ENCODE measurements at places on chromosomes 6 and 20. TPM values are rescaled to one million over a fixed set of nuclear protein-coding genes. Genes with fewer than 3 reads are reported as not detected.
A peak's percentile ranks its signal among the peaks of the same experiment; 100 is the strongest.

PTK6 gene
- 0.16 TPM for total RNA-seq

HCRTR2 gene
- 14.3 TPM for total RNA-seq

DEFB132 gene
- not detected for total RNA-seq

MOG gene
- total RNA-seq, result not detected

RBL1 gene
- 28.5 TPM for total RNA-seq

ZSCAN23 gene
- 16.2 TPM for total RNA-seq

DUSP15 gene
- 3.0 TPM for total RNA-seq

C6orf52 gene
- total RNA-seq, result 1.7 TPM

HDGFL1 gene
- total RNA-seq, result not detected

GRCh38 chr20:43961116-43961515, 46.5 kb downstream of the TOX2 start:
- no peak for DNase-seq

GRCh38 chr6:16238963-16239797, 793 bp downstream of the GMPR start:
- DNase-seq, result peak; percentile 43

GRCh38 chr6:169185011-169185521, 68.6 kb downstream of the THBS2 start:
- no peak for DNase-seq

DNA sequence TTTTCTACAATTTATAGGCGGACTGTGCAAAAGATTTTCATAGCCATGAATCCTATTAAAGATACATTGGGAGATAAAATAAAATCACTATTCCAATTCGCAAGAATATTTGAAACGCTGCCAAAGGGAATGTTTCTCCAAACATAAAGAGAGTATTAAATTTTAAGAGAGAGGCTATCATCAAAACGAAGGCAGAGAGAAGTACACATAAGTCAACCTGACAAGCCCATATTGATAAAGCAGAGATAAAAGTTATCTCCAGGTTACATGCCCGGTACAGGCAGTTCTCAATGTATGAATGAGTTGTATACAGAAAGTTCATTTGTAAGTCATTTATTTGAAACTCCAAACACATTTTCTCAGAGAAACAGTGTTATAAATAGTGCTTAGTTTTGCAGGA, 193.1 kb downstream of the ATXN1 start:
- no peak for DNase-seq

- DNase-seq, result no peak
Observed at GRCh38 chr6:140566781-140567277, 1192.4 kb upstream of the CITED2 start.

GRCh38 chr6:167985911-167986595, 11.4 kb upstream of the KIF25 start:
- DNase-seq, result no peak

DNA sequence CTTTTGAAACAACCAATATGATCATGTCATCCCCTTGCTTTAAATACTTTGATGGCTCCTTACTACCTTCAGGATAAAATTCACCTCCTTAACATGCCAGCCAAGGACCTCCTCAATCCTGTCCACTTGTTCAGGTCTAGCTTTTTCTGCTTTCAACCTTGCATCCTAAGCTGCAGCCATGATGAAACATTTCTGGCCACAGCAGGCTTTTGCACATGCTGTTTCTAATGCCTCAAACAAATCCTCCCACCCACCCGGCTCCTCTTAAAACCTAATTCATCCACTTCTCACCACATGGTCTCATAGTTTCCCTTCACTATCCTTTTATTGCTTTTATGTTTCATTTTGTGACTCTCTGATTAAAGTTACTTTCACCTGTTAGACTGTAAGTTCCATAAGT, 124.6 kb downstream of the MYB start:
- DNase-seq, result no peak

GRCh38 chr6:7114744-7115458, 7.1 kb downstream of the RREB1 start:
- DNase-seq, result no peak

DNA sequence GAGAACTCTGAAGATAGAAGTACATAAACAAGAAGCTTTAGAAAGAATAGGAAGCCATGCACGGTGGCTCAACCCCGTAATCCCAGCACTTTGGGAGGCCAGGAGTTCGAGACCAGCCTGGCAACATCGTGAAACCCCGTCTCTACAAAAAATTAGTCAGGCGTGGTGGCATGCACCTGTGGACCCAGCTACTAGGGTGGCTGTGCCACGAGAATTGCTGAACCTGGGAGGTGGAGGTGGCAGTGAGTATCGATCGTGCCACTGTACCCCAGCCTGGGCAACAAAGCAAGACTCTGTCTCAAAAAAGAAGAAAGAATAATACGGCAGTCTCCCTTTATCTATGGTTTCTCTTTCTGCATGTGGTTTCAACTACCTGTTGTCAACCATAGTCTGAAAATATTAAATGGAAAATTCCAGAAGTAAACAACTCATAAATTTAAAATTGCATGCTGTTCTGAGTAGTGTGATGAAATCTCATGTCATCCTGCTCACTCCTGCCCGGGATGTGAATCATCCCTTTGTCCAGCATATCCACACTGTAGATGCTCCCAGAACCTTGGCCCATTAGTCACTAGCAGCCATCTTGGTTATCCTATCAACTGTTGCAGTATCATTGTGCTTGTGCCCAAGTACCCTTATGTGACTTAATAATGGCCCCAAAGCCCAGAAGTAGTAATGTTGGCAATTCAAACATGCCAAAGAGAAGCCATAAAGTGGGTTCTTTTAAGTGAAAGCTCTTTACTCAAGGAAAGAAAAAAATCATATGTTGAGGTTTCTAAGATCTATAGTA, 22.1 kb downstream of the DEK start:
- DNase-seq, result no peak

GRCh38 chr6:91523511-91523910, 936.6 kb upstream of the MAP3K7 start:
- no peak for DNase-seq

DNA sequence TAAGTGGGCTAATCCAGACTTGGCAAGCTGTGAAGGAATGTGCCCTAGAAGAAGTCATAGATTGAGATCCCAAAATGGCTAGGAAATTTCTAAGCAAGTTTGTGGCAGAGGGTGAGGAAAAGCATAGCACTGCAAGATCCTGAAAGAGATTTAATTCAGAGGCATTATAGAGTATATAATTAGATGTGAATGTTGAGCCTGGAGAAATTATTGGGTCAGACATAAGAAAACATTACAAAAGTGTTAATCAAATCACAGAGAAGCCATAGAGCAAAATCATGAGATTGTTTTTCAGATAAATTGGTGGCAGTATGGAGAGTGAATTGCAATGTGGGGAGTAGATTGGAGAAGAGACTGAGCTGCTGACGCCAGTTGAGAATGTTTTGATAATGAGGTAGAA, 90.0 kb downstream of the CD2AP start:
- no peak for DNase-seq

GRCh38 chr6:106142876-106143431, 56.8 kb downstream of the PRDM1 start:
- DNase-seq, result no peak

Data from occipital lobe (tissue), 3 donors.